ENCODE measurements at places on chromosomes 5 and 9.

GRCh38 chr9:106560540-106560939, 302.4 kb upstream of the ZNF462 start:
- no peak for DNase-seq

DNA sequence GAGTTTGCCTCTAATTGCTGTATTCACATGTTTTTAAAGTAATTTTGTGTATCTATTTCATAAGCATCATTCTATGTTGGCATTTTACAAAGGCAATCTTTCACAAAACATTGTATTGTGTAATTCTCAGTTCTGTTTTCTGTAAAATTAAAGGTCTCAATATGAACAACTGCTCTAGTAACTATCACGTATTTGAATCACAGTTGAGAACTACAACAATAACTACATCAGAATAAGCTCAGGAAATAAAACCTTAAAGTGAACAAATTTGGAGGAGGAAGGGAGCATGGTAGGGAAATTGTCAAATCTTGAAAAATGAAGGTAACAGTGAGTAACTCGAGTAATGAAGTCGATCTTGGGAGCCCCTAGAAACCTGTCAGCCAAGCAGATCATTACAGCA, 22.5 kb upstream of the CAMK4 start:
- DNase-seq: no peak

DNA sequence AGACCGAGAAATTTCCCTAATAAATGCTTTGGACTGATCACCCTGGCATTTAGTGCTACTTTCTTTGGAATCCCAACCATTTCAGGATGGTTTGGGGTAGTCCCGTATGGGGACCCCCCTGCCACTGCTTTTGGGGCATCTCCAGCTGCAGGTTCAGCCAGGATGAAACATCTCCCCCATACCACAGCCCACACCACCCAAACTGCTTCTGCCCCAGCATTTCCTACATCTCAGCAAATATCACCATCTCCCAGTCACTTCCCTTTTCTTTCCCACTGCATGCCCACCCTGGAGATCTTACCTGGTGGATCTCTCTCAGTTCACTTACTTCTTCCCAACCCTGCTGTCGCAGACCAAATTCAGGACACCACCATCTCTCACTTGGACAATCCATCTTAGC, 4.8 kb upstream of the P4HA2 start:
- no peak for DNase-seq

GRCh38 chr5:32604800-32605765, 19.7 kb downstream of the SUB1 start:
- DNase-seq: no peak

GRCh38 chr9:94980947-94981722, 254.6 kb downstream of the AOPEP start:
- DNase-seq: no peak

DNA sequence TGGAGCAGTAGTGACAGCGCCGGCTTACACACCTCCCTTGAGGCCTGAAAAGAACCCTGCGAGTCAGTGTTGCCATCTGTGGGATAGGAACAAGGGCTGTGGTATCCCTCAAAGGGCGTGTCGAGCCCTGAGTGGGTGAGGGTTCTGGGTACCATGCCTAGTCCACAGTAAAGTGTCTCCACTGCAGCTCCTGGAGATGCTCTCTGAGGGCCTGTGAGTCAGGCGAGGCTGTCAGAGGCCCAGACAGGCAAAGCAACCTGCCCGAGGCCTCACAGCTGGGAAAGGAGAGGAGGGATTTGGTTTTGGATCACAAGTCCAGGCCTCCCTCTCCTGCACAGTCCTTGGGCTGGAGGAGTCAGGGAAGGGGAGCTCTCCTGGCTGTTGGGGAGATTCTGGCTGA, 6.1 kb downstream of the PRRX2 start:
- no peak for DNase-seq
